ENCODE measurements at places on chromosomes 7 and 10.

DNA sequence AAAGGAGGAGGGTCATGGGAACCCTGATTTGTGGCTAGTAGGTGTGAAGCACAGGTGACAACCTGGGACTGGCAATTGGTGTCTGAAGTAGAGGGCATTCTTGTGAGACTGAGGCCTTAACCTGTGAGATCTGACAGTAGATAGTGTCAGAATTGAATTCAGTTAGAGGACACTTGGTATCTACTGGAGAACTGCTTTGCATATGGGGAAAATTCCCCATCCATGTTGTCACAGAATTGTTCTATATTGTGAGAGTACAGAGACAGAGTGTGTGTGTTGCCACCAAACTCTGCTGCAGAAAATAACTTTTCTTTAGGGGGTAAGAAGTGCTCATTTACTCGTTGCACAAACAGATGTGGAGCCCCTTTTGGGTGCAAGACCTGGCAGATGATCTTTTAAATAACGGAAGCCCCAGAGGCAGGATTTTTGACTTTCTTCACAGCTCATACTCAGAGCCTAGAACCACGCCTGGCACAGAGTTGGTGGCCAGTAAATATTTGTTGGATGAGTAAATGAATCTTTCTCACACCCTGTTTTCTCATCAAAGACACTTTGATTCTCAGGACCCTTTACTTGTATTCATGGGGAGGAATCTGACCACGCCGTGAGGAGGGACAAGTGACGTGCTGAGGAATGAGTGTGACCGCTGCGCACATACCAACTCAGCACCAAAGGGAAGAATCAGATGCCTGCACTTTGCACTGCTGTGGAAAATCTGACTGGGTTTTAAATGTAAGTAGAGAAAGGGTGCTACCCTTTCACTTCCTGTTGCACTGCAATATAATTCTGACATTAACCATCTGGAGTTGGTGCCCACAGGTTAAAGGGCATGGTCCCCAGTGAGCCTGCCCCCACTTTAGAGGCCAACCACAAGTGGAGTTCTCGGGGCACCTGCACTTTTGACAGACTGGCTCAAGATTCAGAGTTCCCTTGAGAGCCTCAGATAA, 39.2 kb upstream of the SDHAF3 start:
- DNase-seq: no peak

DNA sequence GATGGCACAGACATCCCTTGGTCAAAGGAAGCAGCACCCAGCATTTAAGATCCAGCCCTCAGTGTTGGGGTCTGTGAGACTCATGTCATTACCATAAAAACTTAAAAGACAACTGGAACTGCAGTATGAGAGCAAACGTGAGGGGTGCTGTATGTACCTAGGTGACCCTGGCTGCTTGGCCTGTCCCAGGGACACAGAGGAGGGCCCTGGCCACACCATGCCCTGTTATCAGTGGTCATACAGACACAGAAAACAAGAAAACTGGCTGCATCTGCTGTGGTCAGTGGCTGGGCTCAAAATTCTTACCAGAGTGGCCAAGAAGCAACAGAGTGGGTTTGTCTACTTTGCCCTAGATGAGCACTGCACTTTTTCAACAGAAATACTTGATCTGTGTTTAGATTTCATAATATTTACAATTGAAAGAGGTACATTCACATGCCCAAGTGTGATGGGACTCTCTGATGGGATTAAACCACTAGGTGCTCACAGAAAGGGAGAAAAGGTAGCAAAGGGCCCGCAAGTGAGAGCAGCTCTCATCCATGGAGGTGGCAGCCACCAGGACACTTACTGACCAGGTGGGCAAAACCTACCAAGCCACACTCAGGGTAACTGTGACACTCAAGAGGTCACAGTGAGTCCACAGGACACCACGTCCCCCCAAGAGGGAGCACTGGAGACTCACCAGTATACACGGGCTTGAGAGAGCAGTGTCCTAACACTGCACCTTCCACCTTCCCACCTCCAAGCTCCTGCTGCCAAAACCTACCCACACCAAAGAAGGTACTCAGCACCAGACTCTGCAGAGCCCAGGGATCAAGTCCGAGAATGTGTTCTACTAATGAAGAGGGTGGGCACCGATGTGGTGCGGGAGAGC, 68.1 kb upstream of the CAMK2B start:
- DNase-seq: no peak

DNA sequence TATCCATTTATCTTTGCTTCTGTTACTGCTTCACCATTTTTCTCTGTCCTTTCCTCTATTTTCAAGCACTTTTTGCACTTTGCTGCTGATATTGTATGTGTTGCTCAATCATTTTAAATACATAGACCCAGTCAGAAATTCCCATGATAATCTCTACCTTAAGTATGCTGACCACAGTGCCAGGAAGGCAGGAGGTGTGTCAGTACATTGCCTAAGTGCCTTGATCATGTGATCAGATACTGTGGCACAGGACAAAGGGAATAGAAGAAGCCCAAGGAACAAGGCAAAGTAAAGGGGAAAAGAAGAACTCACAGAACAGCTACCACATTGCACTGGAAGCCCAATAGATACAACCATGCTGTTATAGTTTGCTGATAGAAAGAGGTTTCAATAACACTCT, 53.7 kb upstream of the CD36 start:
- no peak for DNase-seq

DNA sequence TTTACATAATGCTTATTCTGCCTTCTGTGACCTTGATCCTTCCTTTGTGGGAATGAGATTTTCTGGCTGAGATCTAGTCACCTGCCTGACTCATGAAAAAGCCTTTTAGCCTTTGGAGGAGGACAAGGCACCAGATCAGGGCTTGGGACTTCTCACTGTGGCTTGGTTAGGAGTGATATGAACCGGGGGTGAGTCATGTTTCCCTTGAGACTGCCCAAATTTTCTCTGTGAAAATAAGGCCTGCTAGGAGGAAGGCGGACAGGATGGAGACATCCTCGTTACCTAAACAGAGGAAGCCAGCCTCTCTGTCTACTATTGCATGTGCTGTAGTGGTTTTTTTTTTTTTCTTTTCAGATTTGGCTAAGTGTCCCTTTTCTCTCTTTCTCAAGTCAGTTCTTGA, 57.8 kb downstream of the EVX1 start:
- DNase-seq: no peak

DNA sequence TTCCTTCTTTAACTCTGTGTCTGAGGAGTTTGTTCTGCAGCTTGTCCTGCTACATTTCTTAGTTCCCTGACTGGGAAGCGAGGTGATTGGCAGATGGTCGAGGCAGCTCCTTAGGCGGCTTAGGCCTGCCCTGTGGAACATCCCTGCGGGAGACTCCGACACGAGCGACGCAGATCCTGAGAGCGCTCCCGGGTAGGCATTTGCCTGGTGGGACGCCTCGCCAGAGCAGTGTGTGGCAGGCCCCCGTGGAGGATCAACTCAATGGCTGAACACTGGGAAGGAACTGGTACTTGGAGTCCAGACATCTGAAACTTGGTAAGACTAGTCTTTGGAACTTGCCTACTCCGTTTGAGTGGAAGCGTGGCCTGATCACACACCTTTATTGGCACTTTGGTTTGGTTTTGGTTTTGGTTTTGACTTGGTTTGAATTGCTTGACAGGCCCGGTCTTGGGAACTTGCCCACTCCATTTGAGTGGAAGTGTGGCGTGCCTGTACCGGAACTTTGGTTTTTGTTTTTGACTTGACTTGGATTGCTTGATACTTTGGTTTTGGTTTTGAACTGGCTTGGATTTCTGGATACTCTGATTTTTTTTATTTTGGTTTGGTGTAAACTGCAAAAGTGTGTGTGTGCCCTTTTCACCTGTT, 42.6 kb downstream of the MAP3K8 start:
- DNase-seq: no peak

GRCh38 chr10:23556727-23557440, 118.0 kb downstream of the OTUD1 start:
- no peak for DNase-seq

GRCh38 chr10:90378524-90379076, 479.2 kb downstream of the HTR7 start:
- no peak for DNase-seq

GRCh38 chr7:36659172-36659516, 65.2 kb downstream of the AOAH start:
- no peak for DNase-seq

DNA sequence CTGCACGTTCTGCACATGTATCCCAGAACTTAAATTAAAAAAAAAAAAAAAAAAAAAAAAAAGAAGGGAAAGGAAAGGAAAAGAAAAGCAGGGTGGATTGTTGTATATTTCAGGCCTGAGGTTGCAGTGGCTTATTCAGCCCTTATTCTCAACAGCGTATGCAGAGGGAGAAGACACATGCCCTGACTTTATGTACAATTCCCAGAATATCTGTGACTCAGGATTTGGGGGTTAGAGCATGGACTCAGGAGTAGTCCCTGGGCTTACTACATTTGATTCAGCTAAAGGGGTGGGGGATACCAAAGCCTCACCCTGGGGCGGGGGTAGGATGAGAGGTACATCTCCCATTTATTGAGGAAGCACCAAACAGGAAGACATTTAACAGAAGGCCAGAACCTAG, 137.4 kb downstream of the MYOF start:
- DNase-seq: no peak

DNA sequence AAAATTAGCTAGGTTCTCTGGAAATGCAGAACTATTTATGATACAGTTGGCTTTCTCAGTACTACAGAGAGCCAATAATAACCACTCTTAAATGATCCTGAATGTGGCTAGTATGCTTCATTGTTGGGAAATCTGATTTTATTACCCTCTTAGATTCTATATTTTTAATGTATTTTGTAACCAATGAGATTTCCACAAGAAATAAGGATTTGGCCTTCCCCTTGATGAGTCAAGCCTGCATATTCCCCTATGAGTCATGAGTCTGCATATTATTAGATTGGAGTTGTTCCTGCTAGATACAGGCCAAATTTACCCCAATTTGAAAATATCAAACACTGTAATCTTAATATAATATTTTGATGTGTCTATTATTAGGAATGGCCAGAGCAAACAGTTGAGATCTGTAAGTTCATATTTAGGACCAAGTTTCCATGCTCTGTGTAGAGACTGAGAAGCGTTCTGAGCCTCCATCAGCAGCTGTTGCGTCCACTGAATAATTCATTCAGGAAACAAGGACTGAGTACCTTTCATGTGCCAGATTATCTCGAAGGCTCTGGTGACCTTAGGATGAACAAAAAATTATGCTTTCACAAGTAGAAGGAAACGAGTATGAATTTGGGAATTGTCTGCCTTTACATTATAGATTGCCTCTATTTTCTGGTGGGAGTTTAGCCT, 793.4 kb downstream of the NRG3 start:
- DNase-seq: no peak

GRCh38 chr10:96524741-96525140, 11.0 kb upstream of the TLL2 start:
- no peak for DNase-seq

GRCh38 chr7:55005241-55005851, 13.5 kb upstream of the EGFR start:
- DNase-seq: no peak

DNA sequence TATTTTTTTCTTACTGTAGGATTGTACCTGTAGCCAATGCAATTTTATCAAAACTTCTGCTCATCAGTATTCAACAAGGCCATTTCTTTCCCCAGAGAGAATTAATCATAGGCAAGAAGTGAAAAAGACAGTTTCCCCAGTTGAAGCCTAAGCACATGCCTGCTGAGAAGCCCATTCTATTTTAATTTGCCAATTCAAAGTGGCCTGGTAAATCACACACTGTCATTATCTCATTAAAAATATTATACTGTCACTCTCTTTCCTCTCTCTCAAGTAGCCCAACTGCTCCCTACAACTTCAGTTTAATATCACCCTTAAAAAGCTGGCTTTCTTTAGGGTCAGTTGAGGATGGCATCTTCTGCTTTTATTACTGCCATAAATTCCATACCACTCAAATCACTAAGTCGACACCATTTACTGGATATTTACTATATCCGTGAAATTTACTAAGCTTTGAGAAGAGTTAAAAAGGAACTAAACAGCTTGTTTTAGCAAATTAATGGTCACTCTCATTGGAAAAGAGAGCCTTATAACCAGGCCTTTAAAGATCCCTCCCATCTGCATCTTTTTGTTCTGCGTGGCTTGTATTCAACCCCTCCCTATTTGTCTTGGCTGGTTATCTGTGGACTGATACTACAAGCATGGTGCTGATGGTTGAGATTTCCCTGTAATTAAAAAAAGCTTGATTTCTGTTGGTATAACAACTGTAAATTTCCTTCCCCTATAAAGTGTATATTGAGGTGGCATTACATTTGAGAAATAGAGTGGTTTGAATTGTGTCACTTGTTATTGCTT, 30.6 kb downstream of the COL28A1 start:
- DNase-seq: no peak

DNA sequence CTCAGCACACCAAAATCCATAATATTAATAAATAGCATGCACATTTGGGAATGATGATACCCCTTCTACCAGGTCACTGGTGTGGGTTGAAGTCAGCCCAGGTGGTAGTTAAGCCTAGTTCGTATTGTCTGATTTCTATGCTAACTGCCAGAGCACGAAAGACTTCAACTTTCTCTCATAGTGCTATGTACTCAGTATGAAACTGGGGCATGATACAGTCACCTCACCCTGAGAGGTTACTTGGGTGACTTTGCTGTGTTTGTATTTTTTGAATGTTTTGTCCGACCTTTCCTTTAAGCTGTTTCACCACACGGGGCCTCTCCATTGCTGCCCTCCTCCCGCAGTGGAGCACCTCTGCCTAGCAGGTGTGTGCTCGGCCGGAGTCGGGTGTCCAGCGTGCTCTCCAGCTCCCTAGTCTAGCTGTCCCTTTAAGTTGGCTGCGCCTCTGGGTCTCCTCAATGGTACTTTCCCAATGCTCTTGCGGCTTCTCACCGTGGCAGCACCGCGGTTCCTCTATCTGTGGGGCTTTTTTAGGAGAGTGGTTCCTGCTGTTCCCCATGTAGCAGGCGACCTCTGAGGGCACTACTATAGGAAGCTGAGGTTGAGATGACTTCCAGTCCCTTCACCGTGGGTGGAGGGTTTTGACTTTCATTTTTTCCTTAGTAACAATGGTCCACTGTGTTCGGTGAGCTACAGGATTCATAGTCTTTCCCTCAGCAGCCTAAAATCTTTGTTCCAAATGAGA, 524.0 kb upstream of the PFKP start:
- no peak for DNase-seq

GRCh38 chr7:35839860-35840854, 39.3 kb downstream of the SEPTIN7 start:
- no peak for DNase-seq

- no peak for DNase-seq
Observed at GRCh38 chr10:17276756-17277424, 48.8 kb downstream of the VIM start.

- no peak for DNase-seq
Observed at GRCh38 chr7:26858735-26859134, 5.7 kb downstream of the SKAP2 start.

All from GM10248 (cell line).